Stimulated activated CD4-positive, alpha-beta T cell treated with anti-CD3 and anti-CD28 coated beads, Interleukin-1b, Interleukin-23, amount 100 ng/mL, for 1 hour (primary cell): ENCODE measurements at places on chromosomes 16 and 17.

GRCh38 chr16:14109077-14109775 lies 38.1 kb downstream of the MRTFB start:
- DNase-seq = no peak

DNA sequence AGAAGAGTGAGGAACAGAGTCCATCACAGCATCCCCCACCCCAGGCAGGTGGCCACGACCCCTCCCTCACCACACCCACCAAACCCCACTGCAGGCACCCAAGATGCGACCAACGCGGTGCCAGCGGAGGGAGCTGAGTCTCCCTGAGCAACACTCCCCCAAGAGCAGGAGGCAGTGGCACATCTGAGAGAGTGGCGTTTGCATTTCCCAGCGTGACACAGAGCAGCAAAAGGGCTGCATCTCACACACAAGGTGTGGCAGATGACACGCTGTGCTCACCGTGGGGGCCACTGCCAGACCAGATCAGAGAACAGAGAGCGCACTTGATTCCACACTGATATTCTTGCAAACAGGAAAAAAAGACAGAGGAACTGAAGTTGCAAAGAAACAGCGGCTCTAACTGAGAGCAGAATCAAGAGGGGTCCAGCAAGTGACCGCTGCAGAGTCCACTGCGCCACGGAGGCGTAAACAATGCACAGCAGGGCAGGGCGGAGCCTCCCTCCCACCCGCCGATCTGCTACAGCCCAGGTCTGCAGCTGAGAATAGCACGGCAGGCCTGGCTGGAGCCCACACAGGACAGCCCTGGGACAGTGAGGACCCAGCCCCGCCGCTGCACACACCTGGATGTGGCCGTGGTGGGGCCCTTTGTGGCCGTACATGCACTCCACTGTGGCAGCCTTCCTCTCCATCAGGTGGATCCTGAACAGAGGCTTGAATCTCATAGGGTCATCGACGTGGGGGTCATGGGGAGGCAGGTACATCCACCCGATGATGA lies 26.0 kb upstream of the C16orf95 start:
- no peak for DNase-seq

DNA sequence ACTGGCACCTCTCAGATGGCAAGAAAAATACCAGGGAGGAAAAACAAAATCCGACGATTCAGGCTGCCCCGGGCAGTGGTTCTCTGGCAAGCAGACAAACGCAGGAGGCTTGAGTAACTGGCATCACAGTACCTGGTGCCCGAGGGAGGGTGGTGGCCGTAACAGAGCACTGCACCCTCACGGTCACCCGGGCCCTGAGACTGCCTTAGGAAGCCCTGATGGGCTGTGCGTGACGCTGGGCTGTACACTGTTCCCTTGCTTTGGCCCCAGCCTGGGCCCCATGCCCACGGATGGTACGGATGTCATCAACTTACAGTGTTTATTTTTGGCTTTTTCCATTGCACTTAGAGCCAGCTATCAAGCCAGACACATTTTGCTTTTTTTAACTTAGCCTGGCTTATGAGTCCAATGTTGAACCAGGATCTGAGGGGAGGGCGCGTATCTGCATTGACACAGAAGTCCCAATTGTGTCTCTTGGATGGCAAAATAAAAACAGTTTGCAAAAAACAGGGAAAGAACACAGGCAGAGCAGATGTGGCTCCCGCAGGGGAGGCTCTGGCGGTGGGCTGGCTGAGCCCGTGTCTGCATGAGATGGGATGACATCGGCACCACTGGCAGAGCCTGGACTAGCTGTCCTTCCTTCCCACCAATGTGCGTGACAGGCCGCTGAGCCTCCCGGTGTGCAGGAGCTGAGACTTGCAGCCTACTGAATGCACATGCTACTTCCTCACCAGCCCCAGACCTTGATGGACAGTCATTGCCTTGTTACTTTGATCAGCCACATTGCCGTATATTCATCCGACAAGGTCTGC lies 287.7 kb downstream of the FOXL1 start:
- no peak for DNase-seq

GRCh38 chr16:3101841-3102470 lies 2.9 kb upstream of the ZSCAN10 start:
- no peak for DNase-seq

GRCh38 chr17:53335443-53335842 lies 487.3 kb upstream of the KIF2B start:
- no peak for DNase-seq

DNA sequence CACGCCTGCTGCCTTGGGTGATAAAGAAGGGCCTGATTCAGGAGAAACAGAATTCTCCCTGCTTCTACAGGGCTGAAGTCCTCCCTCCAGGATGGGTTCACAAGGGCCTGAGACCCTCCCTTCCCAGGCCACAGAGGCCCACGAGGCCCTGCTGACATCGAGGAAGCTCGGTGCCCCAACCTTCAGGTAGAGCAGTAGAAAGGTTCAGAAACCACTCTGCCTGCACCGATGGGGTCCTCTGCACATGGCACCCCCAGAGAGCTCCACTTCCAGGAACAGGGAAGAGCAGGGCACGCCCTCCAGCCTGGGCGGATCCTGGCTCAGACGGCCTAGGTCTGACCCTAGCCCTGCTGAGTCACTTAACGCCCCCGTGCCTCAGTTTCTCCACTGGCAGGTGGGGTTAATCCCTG lies 773 bp downstream of the CENPX start:
- no peak for DNase-seq

DNA sequence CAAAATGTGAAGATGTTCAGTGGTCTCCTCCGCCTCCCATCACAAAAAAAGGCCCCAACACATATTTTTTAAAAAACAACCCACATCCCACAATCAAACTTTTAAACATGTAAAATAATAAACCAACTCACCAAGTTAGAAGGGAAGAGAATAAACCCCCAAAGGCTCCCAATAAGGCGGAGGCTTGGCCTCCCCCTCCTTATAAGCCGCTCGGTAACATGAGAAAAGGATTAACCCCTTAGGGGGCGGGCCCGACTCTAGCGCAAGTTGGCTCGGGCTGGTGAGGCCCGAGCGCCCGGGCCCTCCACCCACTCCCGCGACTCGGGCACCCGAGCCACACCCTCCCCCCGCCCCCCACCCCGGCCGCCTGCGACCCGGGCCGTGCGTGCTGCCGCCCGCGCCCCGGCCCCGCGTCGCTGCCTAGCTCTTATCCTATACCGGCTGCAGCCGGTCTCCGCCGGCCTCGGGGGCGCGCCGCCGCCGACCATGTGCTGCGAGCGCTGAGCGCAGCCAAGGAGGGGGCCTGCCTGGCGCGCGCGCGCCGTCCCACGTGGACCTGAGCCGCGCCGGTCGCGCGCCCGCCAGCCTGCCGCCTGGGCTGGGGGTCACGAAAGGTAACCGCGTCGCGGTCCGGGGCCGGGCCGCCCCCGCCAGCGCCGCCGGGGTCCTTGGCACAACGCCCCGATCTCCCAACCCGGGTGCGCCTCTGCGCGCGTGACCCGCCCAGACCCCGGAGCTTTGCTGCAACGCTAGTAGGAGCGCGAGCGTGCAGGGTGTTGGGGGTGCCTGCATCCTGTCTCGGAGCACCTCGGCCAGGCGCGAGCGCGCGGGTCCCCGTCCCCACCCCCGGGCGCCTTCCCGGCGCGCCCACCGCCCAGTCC lies at the start of the genes ARSG and SLC16A6:
Gene ARSG (plus strand): TSS at position 541 of the 881 bp plus-strand sequence. CDS start 15,999 bp downstream, outside the sequence.
Gene SLC16A6 (minus strand): TSS at position 173 of the 881 bp plus-strand sequence. CDS start 12,807 bp downstream, outside the sequence.
- DNase-seq = peak; percentile 59
